Stimulated activated CD8-positive, alpha-beta memory T cell treated with anti-CD3 and anti-CD28 coated beads, Interleukin-2, amount 100 ng/mL, for 48 hours (primary cell): ENCODE measurements at places on chromosomes 5 and 9.

- DNase-seq: no peak
Observed at GRCh38 chr5:173640156-173640804, 23.8 kb upstream of the BOD1 start.

GRCh38 chr5:42784132-42784531 is 27.5 kb downstream of the CCDC152 start:
- DNase-seq: no peak

- DNase-seq: no peak
Observed at GRCh38 chr9:33051144-33051543, 25.3 kb downstream of the SMU1 start.

- DNase-seq: no peak
Observed at GRCh38 chr5:143229896-143230675, 173.4 kb downstream of the NR3C1 start.

DNA sequence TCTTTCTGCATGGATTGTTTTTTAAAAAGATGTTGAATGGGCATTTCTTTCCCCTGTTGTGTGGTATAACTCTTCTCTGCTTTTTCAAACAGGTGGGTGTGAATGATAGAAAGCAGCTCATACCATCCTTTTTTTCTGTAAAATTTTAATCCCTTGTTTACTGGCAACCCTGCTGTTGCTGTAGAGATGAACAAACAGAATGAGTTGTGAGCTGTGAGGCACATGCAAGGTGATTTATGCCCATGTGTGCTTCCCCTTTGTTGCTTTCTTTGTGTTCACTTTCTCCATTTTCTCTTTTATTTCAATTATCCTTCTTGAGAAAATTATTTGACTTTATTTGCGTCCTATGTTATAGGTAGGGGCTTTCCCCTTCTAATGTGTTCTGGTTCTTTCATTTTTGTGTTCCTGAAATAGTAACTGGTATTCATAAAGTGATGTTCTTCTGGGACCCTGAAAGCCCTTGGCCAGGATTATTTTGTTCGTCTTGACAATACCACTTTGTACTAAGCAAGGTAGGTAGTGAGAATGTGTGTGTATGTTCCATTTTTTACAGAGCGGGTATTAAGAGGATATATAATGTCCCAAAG is 79.9 kb downstream of the AOPEP start:
- DNase-seq: no peak

DNA sequence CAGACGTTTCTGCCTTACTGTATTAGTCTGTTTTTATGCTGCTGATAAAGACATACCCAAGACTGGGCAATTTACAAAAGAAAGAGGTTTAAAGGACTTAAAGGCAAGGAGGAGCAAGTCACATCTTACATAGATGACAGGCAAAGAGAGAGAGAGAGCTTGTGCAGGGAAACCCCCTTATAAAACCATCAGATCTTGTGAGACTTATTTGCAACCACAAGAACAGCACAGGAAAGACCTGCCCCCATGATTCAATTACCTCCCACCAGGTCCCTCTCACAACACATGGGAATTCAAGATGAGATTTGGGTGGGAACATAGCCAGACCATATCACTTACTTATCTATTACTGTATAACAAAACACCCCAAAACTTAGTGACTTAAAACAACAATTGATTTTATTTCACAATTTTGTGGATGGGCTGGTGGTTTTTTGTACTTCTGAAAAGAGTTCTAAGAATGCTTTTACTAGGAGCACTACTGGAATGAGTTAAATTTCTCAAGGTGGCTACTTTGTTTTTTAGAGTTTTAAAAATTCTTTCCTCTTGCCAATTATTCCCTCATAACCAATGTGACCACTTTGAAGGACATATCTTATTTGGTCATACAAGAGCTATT is 10.3 kb downstream of the RUSC2 start:
- DNase-seq: no peak

DNA sequence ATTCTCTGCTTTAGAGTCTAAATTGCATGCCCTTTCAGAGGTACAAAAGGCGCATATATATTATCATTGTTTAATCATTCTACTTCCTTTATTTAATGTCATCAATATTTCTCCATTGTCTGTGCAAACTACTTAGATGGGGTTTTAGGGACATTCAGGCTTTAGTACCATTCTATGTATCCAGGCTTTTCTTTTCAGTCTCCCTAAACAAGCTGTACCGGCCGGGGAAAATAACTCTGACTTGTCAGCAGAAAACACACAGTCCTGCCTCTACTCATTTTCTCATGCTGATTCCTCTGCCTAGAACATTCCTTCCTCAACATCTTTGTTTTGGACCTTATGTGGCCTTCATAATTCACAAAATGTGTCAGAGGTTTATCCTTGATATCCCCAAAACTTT is 392.1 kb upstream of the DAB2 start:
- no peak for DNase-seq

DNA sequence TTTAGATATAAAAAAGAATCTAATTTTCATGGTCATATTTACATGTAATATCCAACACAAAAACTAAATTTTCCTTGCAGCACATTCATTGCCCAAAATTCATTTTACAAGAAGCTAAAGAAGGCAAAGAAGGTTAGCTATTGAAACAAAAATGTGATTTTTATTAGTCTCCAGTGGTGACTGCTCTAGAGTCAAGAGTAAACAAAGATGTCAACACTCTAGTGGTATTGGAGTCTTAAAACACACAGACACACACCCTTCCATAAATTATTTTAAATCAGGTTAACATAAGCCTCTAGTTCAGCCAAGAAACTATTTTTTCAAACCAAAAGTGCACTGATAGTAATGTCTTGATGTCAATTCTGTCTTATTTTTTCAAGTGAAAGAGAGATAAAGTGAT is 329.2 kb downstream of the ZNF608 start:
- DNase-seq: no peak

GRCh38 chr5:14954616-14955343 is 83.2 kb upstream of the ANKH start:
- no peak for DNase-seq

GRCh38 chr5:148397968-148398595 is 14.3 kb downstream of the FBXO38 start:
- no peak for DNase-seq

- no peak for DNase-seq
Observed at GRCh38 chr5:60185231-60186099, 291.9 kb upstream of the PDE4D start.

- no peak for DNase-seq
Observed at GRCh38 chr5:112684121-112684520, 53.6 kb upstream of the APC start.

GRCh38 chr9:106622164-106622487 is 240.8 kb upstream of the ZNF462 start:
- no peak for DNase-seq

DNA sequence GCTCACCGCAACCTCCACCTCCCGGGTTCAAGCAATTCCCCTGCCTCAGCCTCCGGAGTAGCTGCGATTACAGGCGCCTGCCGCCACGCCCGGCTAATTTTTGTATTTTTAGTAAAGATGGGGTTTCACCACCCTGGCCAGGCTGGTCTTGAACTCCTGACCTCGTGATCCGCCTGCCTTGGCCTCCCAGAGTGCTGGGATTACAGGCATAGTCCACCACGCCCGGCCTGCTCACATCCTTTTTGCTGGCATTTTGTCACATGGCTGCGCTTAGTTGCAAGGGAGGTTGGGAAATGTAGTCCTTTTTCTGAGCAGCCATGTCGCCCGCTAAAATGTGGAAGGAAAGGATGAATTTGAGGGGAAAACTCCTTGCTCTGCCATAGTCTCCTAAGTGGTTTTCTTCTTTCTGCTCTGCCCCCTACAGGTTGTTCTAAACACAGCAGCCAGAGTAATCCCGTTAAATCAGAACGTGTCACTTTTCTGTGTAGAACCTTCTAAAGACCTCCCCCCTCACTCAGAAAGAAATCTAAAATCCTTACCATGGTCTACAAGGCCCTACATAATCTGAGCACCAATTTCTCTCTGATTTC is 57.8 kb upstream of the HSPA9 start:
- no peak for DNase-seq

DNA sequence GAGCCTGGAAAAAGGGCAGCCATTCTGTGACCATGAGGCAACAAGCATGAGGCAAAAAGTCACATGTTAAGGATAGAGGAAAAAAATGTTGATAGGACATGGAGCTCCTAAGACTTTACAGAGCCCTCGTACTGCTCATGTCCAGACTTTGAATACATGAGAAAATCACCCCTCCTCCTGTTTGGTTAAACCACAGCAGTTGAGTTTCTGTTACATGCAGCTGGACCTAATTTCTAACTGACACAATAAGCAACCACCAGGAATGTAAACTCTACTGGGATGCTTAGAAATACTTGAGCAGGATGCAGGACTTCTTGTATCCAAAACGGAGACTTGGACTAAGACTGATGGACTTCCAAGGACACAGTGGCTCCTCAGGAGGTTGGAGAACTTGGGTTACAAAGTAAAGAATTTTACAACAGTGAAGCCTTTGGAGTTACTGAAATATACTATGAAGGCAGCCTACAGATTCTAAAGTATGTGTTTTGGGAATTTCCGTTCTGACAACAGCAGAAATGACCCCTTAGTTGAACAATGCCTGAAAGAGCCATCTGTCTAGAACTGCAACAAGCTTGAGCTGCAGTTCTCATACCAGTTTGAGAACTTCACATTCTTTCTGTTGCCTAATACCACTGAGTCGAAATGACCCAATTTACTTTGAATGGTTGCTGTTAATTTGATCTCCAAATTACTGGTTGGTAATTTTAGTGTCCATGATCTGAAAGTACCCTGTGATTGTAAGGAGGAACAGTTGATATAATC is 268.9 kb downstream of the PIK3R1 start:
- DNase-seq: no peak

GRCh38 chr5:89722538-89722937 is 687.0 kb downstream of the CETN3 start:
- DNase-seq: no peak

GRCh38 chr9:118362123-118362522 is 657.9 kb downstream of the TLR4 start:
- no peak for DNase-seq

DNA sequence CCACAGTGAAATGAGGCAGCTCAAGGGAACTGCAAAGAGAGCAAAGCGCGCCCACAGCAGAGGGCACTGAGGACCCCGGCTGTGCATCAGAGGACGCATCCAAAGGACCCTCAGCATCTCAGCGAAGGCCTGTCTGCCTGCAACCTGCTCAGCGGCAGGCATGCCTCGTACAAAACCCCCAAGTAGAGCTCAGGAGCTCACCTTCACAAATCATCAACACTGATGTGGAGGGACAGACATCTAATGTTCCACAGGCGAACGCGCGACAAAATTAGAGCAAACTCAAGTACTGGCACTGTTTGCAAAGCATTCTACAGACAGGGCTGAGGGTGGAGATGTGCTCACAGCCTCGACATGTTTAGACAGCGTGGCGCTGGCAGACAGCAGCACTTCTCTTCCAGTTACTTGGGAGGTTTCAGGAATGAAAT is 81.0 kb downstream of the DCP2 start:
- no peak for DNase-seq

DNA sequence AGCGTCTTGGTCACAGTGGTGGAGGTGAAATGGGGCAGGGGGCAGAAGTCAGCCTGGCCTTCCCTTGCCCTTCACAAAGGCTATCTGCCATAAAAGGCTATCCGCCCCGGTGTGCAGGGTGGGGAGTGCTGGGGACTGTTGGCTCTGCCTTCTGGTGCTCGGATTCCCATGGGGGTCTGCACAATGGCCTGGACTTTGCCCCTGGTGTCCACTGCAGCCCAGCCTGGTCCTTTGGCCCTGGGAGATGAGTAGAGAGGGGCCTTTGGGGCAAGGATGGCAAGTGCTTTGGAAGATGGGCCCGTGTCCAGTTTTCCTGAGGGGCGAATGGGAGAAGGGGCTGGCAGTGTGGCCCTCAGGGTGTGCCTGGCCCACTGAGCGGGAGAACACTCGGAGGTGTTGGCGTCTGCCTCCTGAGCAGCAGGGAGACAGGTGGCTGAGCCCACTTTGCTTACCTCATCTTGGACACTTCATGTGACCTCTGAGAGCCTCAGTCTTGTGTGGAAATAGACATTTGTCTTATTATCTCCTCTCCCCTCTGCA is 69.9 kb downstream of the HSPA4 start:
- no peak for DNase-seq

- no peak for DNase-seq
Observed at GRCh38 chr5:160750938-160751657, 100.9 kb downstream of the ATP10B start.

GRCh38 chr5:115770466-115770865 is 46.0 kb downstream of the CDO1 start:
- DNase-seq: no peak

- DNase-seq: no peak
Observed at GRCh38 chr5:154165886-154166285, 24.6 kb upstream of the GALNT10 start.

- DNase-seq: no peak
Observed at GRCh38 chr9:81814794-81815464, 113.3 kb upstream of the SPATA31D4 start.

- DNase-seq: no peak
Observed at GRCh38 chr5:34716986-34717385, 60.9 kb downstream of the RAI14 start.

- DNase-seq: no peak
Observed at GRCh38 chr5:154770111-154770510, 14.9 kb downstream of the LARP1 start.

DNA sequence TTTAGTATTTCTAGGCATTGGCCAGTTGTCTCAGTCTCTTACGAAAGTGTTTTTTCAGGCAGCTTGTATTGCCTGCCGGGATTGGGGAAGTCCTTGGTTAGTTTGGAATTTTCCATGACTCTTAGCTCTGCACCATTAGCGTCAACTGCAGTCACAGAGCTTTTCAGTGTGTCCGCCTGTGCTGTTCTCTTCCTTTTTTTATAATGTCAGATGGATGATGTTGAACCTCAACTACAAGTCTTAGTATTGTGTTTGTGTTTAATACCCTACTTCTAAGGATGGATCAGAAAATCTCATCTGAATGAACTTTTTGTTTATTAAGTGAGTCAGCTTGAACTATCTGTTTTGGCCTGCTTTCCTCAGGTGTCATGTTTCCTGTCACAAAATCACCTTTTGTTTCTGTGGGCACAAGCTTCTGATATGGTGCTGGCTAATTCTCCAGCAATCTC is 33.1 kb downstream of the ATP6V0E1 start:
- DNase-seq: no peak

- DNase-seq: no peak
Observed at GRCh38 chr9:108963459-108964143, 29.4 kb downstream of the ABITRAM start.

DNA sequence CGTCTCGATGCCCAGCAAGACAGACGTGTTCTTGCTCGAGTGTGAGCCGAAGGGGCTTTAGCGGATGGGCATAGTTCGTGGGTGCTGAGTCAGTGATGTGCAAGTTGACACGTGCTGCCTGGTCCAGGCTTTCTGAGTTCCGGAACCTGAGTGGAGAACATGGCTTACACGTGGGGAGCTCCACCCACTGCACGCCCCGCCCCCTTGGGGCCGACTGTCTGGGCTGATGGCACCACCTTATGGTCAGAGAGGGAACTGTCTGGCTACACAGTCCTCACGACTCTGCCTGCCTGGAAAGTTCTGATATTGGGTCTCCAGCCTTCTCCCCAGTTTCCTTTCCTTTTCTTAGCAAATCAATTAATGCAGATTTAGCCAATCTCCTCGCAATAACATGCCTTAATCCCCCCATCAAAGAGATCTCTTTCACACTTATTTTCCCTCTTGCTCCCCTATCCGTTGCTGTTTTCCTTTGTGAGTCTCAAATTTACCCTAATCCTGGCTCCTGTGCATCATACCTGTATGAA is 3.8 kb upstream of the STC2 start:
- DNase-seq: peak; percentile 74
